ENCODE measurements at places on chromosomes 1 and 21. TPM values are rescaled to one million over a fixed set of nuclear protein-coding genes. Genes with fewer than 3 reads are reported as not detected.
A peak's percentile ranks its signal among the peaks of the same experiment; 100 is the strongest.

GRCh38 chr1:109664671-109665070, 3.2 kb upstream of the GSTM2 start:
- DNase-seq, result no peak

GRCh38 chr1:34166625-34167361, 1.8 kb upstream of the CSMD2 start:
- DNase-seq, result peak; percentile 95

- no peak for DNase-seq
These were observed 157.1 kb upstream of the SYT6 start for GRCh38 chr1:114310695-114311271.

- peak; percentile 41 for DNase-seq
These were observed 140.0 kb downstream of the ETS2 start for GRCh38 chr21:38945545-38946245.

The TAS1R1 gene
- total RNA-seq, result not detected

- DNase-seq, result no peak
These were observed 7.9 kb downstream of the TEX35 start for GRCh38 chr1:178520803-178521202.

GRCh38 chr1:101314244-101314643, 77.4 kb downstream of the S1PR1 start:
- DNase-seq, result no peak

DNA sequence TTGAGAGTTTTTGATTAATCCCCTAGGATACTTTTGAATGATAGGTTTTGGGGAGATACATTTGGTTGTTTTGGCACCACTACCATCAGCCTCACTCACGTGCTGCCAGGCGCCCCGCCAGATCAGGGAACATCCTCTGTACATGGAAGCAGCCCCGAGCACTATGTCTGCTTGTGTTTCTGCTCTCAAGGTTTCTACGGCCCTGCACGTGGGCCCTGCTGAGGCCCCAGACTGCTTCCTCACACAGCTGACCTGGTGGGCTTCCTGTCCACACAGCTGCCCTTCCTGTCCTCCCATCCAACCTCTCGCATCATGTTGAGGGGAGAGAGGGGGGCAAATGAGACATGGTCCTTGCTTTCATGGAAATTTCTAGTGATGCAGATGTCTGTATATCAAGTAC, 20.0 kb downstream of the ADARB1 start:
- DNase-seq, result no peak

- peak; percentile 73 for DNase-seq
These were observed 480 bp downstream of the CADM3 start for GRCh38 chr1:159171688-159172501.

The DNALI1 gene
- total RNA-seq, result 5.4 TPM
